ENCODE measurements at places on chromosomes 1 and 21.

GRCh38 chr1:910881-911721 lies 12.6 kb upstream of the SAMD11 start:
- peak; percentile 72 for DNase-seq

DNA sequence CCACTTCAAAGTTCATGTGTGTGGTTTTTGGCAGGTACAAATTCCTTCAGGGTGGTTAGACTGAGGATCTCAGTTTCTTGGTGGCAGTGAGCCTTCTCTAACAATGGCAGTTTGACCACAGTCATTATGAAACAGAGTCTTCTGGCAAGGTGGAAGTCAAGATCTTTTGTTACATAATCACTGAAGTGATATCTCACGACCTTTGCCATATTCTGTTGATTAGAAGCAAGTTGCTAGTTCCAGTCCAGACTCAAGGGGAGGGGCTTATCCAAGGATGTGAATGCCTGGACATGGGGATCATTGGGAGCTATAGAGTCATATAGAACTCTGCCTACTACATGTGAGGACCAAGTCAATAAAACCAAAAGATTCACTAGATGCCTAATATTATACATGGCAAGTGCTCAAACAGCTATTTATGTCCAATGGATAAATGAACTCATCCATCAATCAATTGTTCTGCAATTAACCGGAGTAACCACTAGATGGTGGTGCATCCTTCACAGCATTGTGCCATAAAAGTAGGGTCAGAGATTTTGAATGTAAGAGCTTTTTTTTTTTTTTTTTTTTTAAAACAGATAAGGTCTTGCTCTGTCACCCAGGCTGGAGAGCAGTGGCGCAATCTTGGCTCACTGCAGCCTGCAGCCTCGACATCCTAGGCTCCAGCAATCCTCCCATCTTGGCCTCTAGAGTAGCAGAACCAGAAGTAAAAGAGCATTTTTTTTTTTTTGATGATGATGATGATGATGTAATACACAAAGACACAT lies 131.9 kb downstream of the CRB1 start:
- DNase-seq: peak; percentile 6

- peak; percentile 88 for DNase-seq
Measured at GRCh38 chr1:196005426-196005825, 602.8 kb downstream of the KCNT2 start.

DNA sequence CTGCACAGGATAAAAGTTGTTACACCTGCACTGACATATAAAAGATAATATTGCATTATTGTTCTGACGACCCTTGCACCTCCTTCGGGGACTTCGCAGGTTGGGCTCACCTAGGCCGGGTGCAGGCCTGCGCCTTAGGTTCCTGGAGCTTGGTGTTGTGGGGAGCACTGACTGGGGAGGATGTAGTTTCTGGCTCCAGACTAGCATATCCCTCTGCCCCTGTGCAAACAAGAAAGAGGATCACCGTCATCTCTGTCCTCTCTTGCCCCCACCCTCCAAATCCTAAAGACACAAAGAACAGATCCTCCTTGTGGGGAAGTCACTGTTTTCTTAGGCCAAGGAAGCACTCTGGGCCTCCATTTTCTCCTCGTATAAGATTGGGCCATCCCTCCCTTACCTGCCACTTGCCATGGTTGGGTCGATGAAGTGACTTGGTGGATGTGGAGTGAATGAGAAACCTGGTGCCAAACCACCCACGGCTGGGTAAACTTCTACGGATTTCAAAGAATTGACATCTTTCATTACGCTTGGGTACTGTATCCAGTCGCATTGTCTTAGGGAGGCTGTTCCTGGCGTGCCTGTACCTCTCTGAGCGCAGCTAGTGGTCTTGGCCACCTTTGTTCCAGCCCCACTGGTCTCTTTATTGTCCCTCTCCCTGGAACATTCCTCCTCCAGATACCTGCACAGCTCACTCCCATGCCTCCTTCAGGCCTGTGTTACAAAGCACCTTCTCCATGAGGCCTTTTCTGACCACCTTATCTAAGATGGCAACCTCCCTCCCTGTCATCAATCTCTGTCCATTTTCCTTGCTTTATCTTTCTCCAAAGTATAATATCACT lies 34.4 kb upstream of the PKP1 start:
- DNase-seq: no peak

- DNase-seq: no peak
Measured at GRCh38 chr1:198672124-198672523, 33.3 kb downstream of the PTPRC start.

GRCh38 chr1:154652893-154653292 lies 44.9 kb upstream of the ADAR start:
- no peak for DNase-seq

DNA sequence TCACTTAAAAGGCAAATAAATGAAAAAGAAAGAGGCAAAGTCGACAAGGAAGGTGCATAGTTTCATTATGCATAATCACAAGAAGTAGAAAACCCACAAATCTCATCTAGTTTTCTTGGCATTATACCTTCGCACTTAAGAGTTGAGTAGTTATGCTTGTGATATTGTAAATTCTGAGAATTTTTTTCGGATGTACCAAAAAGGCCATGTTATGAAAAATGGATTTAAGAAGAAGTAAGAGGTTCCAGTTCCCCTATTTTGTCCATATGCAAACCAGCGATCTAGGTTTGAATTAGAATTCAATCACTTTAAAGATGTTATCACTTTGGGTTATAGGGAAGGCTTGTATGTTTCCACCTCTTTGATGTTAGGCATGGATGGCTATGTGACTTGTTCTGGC lies 7.9 kb upstream of the ERICH3 start:
- DNase-seq: no peak

- DNase-seq: peak; percentile 71
Measured at GRCh38 chr1:40391688-40392145, 18.2 kb downstream of the SMAP2 start.

DNA sequence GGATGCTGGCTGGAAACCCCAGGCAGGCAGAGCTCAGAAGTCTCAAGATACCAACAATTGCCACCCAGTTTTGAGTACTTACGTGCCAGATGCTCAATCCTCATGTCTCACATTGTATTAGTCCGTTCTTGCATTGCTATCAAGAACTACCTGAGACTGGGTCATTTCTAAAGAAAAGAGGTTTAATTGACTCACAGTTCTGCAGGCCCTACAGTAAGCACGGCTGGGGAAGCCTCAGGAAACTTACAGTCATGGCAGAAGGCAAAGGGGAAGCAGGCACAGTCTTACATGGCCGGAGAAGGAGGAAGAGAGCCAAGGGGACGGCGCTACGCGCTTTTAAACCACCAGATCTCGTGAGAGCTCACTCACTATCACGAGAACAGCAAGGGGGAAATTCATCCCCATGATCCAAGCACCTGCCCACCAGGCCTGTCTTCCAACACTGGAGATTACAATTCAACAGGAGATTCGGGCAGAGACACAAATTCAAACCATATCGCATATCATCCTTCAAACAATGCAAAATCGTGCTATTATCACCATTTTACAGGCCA lies 58.0 kb downstream of the KAZN start:
- no peak for DNase-seq

GRCh38 chr1:35592991-35593769 lies 20.1 kb downstream of the TFAP2E start:
- no peak for DNase-seq

GRCh38 chr1:18693256-18694098 lies 62.8 kb downstream of the PAX7 start:
- no peak for DNase-seq

- DNase-seq: no peak
Measured at GRCh38 chr1:196105901-196106300, 502.3 kb downstream of the KCNT2 start.

GRCh38 chr1:180973369-180973768 lies 49.3 kb downstream of the STX6 start:
- no peak for DNase-seq

DNA sequence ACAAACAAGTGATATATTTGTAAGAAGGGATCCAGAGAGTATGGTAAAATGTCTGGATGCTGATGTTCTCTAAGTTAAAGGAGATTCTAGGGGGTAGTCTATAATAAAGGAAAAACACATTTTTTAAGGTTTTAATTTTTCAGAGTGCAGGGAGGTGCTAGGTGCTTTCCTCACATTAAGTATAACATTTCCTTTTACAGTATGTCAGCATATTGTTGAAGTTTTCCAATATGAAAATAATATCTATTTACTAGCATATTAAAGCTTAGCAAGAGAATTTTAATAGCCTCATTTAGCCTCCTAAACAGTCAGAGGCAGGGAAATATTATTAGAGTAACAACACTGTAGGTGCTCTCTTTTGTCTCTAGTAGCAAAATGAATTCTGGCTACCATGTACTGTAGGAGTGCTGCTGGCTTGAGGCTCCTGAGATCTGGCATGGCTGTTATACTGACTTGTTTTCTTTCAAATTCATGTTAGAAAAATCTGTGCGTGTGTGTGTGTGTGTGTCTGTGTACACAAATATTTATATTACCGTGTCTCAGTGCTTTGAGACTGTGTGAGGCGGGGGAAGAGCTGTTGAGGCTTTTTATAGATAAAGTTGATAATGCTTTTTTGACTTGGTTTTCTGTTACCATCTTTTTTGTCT lies 71.0 kb downstream of the POU2F1 start:
- no peak for DNase-seq

DNA sequence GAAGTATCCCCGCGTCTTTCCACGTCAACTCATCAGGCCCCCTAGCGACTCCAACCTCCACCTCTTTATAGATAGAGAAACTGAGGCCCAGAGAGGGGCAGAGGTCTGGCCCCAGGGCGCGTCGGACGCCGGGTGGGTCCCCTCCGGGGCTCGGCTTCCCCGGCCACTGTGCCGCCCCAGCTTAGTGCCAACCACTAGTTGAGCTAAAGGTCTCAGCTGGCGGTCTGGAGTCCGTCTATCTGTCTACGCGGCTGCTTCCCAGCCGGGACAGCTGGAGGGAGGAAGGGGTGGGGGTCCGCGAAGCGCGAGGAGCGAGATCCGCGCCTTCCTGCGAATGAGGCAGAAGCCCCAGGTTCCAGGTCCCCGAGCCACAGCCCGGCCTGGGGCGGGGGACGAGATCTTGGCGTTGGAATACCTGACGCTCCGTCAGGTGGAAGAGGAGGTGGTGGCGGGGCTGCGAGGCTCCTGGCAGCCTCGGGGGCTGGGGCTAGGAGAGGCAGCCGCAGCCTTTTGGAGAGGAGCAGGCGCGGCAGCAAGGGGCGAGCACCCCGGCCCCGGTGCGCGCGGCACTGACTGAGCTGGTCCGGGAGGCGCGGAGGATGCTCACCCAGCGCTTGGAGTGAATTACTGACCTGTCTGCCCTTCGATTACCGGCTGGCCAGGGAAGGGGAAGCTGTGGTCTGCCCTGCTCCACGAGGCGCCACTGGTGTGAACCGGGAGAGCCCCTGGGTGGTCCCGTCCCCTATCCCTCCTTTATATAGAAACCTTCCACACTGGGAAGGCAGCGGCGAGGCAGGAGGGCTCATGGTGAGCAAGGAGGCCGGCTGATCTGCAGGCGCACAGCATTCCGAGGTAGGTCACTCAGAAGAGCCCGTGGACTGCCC lies 937 bp downstream of the PODN start:
- no peak for DNase-seq

DNA sequence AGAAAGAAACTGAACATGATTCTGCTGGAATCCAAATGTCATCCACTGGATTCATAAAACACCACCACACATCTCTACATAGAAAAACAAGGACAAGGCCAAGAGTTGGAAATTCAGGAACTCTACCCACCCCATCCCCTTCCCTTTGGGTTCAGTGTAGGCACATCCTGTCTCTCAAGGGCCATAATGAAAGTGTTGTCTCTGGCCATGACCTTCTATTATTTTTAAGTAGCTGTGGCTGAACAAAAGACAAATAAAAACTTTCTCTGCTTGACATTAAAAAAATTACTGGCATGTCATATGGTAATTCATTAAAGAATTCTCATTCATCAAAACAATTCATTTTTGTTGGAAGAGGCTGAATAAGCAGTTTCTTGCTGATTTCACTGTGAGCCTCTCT lies 54.9 kb upstream of the ZBTB18 start:
- DNase-seq: no peak

DNA sequence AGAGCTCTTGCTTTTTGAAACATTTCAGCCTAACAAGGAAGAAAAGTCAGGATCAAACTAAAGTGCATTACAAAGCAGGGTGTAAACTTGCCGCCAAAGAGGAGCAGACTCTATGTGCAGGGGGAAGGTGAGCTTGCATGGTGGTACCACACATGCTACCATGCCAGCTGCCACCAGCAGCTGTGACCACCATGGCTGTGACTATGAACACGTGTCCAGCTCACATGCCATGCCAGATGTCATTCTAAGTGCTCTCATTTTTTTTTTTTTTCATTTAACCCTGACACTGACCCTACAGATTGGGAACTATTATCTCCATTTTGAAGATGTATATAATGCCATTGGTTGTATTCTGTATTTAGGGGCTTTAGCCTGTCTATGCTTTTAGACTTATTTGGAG lies 79.0 kb downstream of the PCP4 start:
- DNase-seq: no peak

DNA sequence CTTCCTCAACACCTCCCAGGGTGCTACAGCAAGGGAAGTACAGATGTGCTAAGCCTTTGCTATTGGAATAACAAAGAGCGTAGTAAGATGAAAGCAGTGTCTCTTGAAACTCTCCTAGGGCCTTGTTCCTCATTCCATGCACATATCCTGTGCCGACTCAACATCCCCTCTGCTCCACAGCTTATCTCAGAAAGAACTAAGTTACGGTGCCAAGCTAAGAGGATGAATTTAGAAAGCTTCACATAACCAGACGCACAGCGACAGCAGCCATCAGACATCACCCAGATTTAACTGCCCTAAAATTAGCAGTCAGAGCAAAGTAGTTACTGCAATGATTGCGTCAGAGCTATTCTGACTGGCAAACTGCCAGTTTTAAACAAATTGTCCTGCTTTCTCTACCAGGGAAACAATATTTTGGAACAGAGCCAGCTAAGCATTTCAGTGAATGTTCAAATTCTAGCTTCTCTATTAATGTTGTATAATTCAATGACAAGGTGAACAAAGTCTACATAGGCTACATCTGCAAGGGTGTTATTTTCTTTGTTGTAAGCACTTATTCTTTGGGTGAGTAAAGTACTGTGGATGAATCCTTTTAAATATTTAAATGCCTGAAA lies 9.5 kb downstream of the SIPA1L2 start:
- peak; percentile 79 for DNase-seq

- no peak for DNase-seq
Measured at GRCh38 chr1:164310166-164310565, 248.8 kb upstream of the PBX1 start.

- no peak for DNase-seq
Measured at GRCh38 chr1:202310071-202310725, 31.5 kb downstream of the UBE2T start.

GRCh38 chr1:102879439-102879993 lies 228.8 kb downstream of the COL11A1 start:
- no peak for DNase-seq

- peak; percentile 44 for DNase-seq
Measured at GRCh38 chr1:39167632-39168209, 36.8 kb upstream of the MACF1 start.
